ENCODE measurements at places on chromosomes 13 and 19.

- no peak for DNase-seq
Measured at GRCh38 chr19:23925285-23925684, 10.6 kb downstream of the ZNF726 start.

DNA sequence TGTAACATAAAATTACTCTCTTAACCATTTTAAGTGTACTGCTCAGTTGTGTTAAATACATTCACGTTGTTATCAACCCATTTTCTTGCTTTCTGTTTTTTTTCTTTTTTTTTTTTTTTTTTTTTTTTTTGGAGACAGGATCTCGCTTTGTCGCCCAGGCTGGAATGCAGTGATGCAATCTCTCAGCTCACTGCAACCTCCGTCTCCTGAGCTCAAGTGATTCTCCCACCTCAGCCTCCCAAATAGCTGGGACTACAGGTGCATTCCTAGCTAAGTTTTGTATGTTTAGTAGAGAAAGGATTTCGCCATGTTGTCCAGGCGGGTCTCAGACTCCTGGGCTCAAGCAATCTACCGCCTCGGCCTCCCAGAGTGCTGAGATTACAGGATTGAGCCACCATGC lies 42.5 kb upstream of the C13orf42 start:
- no peak for DNase-seq

DNA sequence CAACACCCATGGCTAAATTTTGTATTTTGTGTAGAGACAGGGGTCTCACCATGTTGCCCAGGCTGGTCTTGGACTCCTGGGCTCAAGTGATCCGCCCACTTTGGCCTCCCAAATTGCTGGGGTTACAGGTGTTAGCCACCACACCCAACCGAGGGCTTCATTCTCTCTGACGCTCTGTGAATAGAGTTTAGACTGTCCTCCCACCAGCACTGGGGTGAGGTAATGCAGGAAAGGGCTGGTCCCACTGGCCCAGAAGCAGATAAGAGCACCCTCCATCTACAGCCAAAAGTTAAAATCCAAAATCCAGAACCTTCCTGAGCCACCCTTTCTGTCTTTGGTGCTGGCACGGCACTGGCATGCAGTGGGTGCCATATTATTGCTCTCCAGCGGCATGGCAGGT lies 31.8 kb upstream of the HOMER3 start:
- DNase-seq: no peak

- no peak for DNase-seq
Measured at GRCh38 chr19:47729468-47729798, 15.9 kb upstream of the NOP53 start.

DNA sequence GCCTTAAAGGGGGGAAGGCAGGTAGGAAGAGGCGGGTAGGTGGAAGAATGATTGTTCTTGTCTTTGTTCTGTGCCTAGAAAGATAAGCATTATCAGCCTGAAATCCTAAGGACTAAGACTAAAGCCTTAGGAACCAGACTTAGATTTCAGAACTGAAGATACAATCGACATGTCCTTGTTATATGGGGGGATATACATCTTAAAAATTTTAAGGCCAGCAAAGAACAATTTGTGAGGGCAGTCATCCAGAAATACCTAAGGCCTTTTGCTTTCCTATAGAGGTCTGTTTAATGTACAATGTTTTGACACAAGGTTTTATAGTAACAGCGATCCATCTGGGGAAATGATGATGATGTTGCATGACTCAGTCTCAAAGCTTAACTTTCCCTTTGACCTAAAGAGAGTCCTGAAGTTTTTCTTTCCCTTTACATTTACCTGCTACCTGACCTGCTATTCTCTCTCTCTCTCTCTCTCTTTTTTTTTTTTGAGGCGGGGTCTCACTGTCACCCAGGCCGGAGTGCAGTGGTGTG lies 20.2 kb upstream of the CEACAM6 start:
- no peak for DNase-seq

GRCh38 chr13:100954430-100955305 lies 280.1 kb upstream of the TMTC4 start:
- no peak for DNase-seq

DNA sequence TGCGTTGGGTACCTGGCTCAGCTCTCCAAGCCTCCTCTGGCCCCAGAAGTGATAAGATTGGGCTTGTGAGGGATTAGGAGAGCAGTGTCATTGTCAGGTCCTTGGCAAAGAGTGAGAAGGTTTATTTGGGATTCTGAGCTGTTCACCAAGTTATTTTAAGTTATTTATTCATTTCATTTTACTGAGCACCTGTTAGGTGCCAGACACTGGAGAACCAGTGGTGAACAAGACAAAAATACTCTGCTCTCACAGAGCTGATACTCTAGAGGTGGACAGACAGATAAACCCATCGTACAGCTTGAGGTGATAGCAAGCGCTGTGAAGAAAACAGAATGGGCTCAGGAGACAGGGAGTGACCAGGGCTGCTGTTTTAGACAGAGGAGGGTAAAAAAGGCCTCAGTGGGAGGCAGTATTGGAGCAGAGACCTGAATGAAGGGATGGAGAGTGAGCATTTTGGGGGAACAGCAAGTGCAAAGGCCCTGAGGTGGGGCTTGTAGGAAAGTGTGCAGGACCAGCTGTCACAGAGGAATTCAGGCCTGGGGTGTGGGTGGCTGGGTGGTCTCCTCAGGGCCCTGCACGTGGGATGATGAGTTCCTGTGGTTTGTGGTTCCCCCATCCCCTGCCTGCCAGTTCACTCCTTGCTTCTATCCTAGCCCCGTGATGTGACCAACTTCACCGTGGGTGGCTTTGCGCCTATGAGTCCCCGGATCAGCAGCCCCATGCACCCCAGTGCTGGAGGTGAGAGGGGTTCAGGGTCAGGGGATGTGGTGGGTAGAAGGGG lies 8.7 kb upstream of the TIMM50 start:
- DNase-seq: no peak

DNA sequence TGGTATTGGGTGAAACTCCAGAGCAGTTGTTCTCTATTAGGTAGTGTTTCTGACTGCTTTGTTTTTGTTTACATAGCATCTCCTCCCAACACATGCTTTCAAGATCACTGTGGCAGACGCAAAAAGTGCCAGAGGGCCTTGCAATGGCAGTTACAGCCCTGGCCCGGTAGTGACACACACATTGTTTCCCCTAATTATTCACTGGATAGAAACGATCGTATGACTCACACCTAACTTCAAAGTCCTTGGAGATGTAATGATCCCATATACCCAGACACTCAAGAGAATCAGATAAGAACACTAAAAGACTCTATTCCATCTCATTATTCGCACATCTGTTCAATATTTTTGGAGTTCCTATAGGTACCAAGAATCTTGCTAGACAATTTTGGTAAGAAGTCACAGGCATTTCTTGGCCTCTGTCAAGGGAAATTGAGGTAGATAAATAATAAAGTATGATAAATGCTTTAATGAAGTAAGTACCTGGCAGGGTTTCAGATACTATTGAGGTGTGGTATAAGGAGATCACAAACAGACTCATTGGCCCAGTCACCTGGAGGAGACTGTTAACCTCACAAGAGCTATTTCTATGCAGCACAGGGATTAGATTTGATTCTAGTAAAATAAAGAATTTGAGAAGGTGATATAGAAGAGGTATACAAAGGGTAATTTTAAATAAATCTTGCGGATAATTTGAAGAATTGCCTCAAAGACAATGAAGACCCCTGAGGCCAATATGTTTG lies 485.3 kb downstream of the SLITRK6 start:
- DNase-seq: peak; percentile 11

DNA sequence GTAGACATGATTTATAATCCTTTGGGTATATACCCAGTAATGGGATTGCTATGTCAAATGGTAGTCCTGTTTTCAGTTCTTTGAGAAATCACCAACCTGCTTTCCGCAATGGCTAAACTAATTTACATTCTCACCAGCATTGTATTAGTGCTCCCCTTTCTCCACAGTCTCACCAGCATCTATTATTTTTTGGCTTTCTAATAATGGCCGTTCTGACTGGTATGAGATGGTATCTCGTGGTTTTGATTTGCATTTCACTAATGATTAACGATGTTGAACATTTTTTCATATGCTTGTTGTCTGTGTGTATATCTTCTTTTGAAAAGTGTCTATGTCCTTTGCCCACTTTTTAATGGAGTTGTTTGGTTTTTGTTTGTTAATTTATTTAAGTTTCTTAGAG lies 165.1 kb downstream of the PDS5B start:
- no peak for DNase-seq

GRCh38 chr19:12295191-12295590 lies 508 bp upstream of the ZNF44 start:
- no peak for DNase-seq

GRCh38 chr13:27203186-27203585 lies 31.6 kb upstream of the USP12 start:
- no peak for DNase-seq

DNA sequence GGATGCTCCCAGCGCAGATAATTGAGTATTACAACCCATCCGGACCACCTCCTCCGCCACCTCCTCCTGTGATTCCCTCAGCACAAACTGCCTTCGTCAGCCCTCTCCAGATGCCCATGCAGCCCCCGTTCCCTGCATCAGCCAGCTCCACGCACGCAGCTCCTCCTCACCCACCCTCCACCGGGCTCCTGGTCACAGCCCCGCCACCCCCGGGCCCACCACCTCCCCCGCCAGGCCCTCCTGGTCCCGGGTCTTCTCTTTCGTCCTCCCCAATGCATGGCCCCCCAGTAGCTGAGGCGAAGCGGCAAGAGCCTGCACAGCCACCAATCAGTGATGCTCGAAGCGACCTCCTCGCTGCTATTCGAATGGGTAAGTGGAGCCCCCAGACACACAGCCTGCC lies 78.0 kb downstream of the GPR12 start:
- DNase-seq: no peak

DNA sequence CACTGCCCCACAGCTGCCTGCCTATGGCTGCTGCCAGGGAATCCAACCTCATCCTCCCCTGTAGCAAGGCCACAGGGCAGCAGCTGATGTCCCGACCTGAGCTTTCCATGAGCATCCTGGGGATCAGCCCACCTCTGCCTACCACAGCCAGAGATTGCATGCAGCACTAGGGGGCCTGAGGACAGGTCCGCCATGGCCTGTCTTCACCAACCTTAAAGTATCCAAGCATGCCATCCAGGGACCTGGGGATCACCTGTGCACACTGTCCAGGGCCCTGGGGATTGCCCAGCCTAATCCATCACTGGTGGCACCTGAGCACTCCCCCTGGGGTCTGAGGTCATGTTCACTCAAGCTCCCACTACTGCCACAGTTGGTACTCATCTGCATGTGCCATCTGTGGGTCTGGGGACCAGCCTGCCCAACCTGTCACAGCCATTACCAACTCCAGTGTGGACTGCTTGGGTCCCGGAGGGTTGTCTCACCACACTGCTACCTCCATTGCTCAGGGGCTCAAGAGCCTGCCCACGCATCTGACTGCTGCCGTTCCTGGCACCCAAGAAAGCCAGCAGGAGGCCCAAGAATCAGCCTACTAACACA lies 53.0 kb downstream of the KCTD15 start:
- DNase-seq: no peak

- DNase-seq: no peak
Measured at GRCh38 chr19:30530751-30531150, 158.6 kb downstream of the ZNF536 start.

DNA sequence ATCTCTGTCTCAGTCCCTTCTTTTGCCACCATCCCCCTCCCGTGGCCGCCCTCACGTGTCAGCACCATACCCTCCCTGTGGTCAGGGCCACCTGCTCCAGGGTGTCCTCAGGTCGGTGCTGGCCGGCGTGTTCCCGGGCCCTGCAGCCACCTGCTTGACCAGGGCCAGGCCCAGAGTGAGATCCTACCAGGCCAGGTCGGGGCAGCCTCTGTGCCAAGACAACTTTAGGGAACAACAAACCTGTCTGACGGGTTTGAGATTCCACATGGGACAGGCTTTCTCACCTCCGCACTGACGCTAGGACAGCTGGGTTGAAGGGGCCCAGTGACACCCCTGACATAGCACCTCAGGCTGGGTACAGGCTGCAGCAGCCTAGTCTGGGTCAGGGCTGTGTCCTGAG lies 7.5 kb upstream of the SBNO2 start:
- DNase-seq: no peak

DNA sequence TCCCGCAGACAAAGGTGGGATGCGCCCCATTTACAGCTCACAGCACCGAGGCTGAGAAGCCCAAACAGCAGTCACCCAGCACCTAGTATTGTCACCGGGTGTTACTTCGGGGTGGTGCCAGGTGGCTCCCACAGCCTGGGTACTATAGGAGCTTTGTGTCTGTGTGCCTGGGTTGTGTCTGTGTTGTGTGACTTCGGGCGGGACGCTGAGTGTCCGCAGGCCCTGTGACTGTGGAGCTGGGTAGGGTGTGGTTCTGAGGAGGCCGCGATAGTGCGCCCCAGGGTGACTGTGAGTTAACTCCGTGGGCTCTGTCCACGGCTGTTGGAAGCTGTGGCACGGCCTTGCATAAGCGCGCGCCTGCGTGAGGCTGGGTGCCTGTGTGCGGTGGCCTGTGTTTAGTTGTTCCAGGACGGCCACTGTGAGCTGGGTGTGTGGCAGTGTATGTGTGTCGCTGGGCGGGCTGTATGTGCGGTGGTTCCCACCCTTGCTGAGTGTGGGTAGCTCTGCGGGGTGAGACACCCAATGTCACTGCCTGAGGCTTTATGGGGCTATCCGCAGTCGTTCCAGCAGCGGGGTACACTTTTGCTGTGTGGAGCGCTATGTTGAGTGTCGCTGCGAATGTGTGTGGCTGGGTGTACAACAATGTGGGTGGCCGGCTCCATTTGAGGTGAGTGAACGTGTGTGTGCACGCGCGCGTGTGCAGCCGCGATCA lies 559 bp upstream of the SSBP4 start:
- no peak for DNase-seq

DNA sequence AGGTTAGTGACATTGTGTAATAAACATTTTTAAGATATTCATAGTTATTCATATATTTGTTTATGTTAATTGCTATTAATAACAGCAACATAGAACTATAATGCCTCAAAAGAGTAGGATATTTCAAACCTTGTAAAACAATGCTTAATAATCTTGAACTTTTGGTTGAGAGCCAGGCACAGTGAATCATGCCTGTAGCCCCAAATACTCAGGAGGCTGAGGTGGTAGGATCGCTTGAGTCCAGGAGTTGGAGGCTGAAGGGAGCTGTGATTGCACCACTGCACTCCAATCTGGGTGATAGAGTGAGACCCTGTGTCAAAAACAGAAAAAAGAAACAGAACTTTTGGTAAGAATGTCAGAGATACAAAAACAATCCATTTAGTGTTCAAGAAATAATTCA lies 213.9 kb upstream of the SLITRK1 start:
- DNase-seq: no peak

GRCh38 chr13:41137241-41137640 lies 4.6 kb upstream of the KBTBD6 start:
- no peak for DNase-seq

Measured in stromal cell of bone marrow (primary cell).